ENCODE measurements at places on chromosomes 12 and 14.

GRCh38 chr12:52243856-52244614 is 11.0 kb downstream of the KRT7 start:
- no peak for DNase-seq

- DNase-seq, result no peak
These were observed 79.4 kb upstream of the DCN start for GRCh38 chr12:91261820-91262676.

DNA sequence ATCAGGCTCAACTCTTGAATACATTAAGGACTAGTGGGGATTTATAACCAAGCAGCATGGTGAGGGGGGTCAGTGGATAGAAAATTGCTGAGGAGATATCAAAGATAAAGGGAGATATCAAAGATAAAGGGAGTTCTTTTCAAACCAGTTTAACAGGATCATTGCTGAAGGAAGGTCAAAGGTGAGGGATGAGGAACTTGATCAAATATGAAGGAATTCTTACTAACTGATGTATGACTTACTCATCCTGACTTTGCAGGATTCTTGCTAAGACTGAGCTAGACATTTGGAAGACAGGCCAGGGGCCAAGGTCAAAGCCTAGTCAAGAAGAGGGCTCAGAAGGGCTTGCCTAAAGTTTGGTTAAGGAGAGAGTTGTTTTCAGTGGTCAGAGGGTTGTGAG is 4.8 kb downstream of the ABHD4 start:
- DNase-seq, result no peak

DNA sequence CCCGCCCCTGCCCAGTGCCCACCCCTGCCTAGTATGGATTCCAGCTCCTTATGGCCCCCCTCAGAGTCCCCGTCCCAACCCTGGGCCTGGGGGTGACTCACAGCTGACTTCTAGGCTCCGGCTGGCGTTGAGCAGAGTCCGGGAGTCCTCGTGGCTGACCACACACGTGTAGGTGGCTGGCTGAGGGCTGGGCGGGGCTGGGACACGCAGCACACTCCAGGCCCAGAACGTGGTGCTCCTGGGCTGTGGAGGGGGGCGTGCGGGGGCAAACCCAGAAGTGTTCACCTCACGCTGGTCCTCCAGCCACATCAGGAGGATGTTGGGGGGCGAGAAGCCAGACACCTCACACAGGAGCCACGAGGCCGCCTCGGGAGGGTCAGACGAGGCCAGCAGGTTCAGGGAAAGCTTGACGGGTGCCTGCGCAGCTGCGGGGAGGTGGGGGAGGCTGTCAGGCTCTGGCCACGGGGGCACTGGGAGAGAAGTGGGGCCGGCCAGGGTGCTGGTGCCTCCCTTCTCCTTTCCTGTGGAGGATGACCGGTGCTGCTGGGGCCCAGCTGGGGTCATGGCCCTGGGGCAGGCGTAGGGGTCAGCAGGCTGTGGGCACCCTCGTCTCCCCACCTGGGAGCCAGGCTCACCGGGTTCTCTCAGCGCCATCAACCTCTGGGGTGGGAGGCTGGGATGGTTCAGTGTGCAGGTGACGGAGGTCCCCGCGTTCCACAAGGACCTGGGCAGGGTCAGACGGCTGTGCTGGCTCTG is 314.1 kb downstream of the TMEM121 start:
- DNase-seq, result no peak

- no peak for DNase-seq
These were observed 412.6 kb upstream of the SOX5 start for GRCh38 chr12:24361877-24362580.

All from NCI-H146 (cell line).